ENCODE measurements at places on chromosomes 6 and 20. TPM values are rescaled to one million over a fixed set of nuclear protein-coding genes. Genes with fewer than 3 reads are reported as not detected.

The SSTR4 gene
- total RNA-seq, result not detected

The HLA-DRB1 gene
- total RNA-seq, result 197 TPM

The HMGCLL1 gene
- total RNA-seq, result not detected

The KHDC1L gene
- total RNA-seq, result not detected

The ECT2L gene
- total RNA-seq, result 1.5 TPM

The KIAA0408 gene
- 3.3 TPM for total RNA-seq

The GPLD1 gene
- total RNA-seq, result 6.5 TPM

The GGT7 gene
- 13.8 TPM for total RNA-seq

The MUC21 gene
- total RNA-seq, result not detected

The CCN5 gene
- total RNA-seq, result 29.7 TPM

The PREX1 gene
- 10.0 TPM for total RNA-seq

GRCh38 chr20:21067255-21067654 lies 38.9 kb downstream of the LINC00237 start:
- no peaks in the 10 kb centered on the region for H3K4me1 ChIP-seq
- no peak for DNase-seq
- H3K36me3 ChIP-seq, result no peaks in the 10 kb centered on the region
- no peak overlapping the region for H3K4me3 ChIP-seq
- no peak overlapping the region for H3K27ac ChIP-seq

- DNase-seq, result no peak
- no peaks in the 10 kb centered on the region for H3K27me3 ChIP-seq
- H3K36me3 ChIP-seq, result no peaks in the 10 kb centered on the region
- H3K27ac ChIP-seq, result no peak overlapping the region
Observed at GRCh38 chr6:15476631-15477380, 186.0 kb downstream of the DTNBP1 start.

GRCh38 chr6:79719248-79719960 lies 88.3 kb downstream of the SH3BGRL2 start:
- H3K27ac ChIP-seq, result no peak overlapping the region
- no peaks in the 10 kb centered on the region for H3K36me3 ChIP-seq
- no peaks in the 10 kb centered on the region for H3K4me1 ChIP-seq
- no peaks in the 10 kb centered on the region for H3K27me3 ChIP-seq
- no peak for DNase-seq

GRCh38 chr6:85569323-85569722 lies 24.3 kb downstream of the SNX14 start:
- no peak overlapping the region for H3K4me3 ChIP-seq
- no peak overlapping the region for H3K27ac ChIP-seq
- H3K27me3 ChIP-seq, result no peaks in the 10 kb centered on the region
- H3K36me3 ChIP-seq, result no peaks in the 10 kb centered on the region
- DNase-seq, result no peak

GRCh38 chr6:53048431-53049195 lies 16.6 kb upstream of the FBXO9 start:
- DNase-seq, result no peak
- H3K36me3 ChIP-seq, result no peaks in the 10 kb centered on the region
- H3K27me3 ChIP-seq, result no peaks in the 10 kb centered on the region
- H3K4me3 ChIP-seq, result no peak overlapping the region

- H3K4me3 ChIP-seq, result no peak overlapping the region
- no peaks in the 10 kb centered on the region for H3K27me3 ChIP-seq
Observed at GRCh38 chr6:136209496-136209895, 40.6 kb downstream of the MTFR2 start.

DNA sequence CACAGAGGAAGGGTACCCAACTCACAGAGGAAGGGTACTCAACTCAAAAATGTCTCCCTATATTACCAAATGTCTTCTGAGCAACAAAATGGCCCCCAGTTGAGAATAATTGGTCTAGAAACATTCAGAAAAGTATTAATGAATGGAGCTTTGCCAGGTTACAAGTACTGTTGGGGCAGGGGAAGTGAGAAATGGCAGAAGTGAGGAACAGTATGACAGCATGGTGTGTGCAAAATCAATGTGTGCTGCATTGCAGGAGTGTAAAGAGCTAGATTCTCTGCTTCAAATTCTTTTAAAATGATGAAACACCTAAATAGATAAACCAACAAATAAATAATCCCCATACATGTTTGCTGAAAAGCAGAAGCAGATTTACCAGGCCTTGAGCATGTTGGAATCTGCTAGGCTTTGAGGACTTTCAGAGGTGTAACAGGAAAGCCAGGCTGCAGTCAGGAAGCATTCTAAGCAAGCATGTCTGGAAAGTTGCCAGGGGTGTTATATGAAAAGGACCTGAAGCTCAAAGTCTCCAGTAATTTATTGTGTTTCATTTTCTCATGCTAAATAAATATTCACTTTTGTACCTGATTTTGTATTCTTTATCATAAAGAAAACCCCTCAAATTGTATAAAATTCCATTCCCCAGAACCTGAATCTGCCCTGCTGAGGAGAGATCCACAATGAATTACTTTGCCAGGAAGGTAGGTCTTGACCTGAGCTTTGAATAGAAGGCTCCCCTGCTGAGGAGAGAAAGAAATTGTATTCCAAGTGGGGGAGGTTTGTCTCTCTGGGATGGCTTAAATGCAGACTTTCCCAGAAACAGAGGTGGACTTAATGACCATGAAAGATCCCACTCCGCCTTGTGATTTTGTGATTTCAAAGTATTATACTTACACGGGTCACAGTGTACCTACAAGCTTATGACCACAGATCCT lies 265.0 kb upstream of the MARCKS start:
- no peak overlapping the region for H3K4me3 ChIP-seq
- peak; percentile 26 for DNase-seq
- no peak overlapping the region for H3K27ac ChIP-seq
- H3K36me3 ChIP-seq, result no peaks in the 10 kb centered on the region

- no peaks in the 10 kb centered on the region for H3K27me3 ChIP-seq
Observed at GRCh38 chr20:62662422-62662821, 20.1 kb downstream of the SLCO4A1 start.

DNA sequence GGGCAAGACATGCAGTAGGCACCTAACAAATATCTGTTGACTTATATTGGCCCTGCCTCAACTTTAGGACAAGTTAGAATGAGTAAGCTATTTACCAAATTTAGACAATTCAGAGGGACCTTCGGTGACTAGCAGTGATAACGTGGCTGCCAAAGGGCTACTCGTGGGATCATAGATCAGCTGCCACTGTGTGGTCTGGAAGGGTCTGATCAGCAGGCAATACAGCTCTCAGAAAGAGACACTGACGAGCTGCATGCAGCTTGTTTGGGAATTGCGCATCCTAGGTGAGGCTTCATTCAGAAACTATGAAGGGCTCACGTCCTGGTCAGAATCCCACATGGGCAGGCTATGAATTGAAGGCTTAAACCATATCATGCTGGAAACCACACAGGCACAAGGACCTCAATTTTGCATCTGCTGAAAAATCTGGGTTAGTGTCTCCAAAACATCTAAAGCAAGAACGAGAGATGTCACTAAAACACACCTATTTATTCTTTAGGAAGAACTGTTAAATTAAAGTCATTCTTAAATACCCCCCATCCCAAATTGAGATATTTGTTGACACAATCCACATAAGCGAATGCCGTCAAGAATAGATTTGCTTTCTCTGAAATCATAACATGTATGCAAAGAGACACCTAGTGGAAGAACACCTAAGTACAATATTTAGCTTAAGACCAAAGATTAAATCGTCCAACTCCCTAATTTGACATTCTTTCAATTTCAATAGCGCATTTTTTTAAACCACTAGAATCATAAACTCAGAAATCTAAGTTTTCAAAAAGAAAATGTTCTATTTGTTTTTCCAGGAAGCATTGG lies 79.6 kb downstream of the IPCEF1 start:
- H3K27me3 ChIP-seq, result no peaks in the 10 kb centered on the region
- H3K27ac ChIP-seq, result no peak overlapping the region
- DNase-seq, result no peak
- no peaks in the 10 kb centered on the region for H3K4me1 ChIP-seq
- no peak overlapping the region for H3K4me3 ChIP-seq

DNA sequence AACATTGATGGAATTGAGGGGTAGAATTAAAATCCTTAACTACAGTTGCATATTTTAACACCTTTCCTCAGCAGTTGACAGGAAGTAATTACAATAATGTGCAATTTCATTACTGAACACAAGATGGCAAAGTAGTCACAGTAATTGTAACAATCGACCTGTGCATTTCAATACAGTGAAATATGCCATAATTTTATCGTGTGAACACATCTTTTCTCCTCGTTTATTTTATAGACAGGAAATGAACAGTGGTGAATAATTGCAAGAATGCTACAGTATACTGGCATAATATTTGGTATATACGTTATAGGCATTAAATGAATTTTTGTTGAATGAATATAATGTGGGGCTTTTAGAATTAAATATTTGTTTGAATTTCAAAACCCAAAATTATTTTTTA lies 25.0 kb downstream of the CYB5R4 start:
- no peaks in the 10 kb centered on the region for H3K4me1 ChIP-seq
- no peaks in the 10 kb centered on the region for H3K36me3 ChIP-seq
- H3K27me3 ChIP-seq, result no peaks in the 10 kb centered on the region
- H3K27ac ChIP-seq, result no peak overlapping the region

GRCh38 chr6:43981363-43981990 lies 145.8 kb downstream of the MRPL14 start:
- H3K27ac ChIP-seq, result no peak overlapping the region
- no peak overlapping the region for H3K4me3 ChIP-seq
- H3K36me3 ChIP-seq, result no peaks in the 10 kb centered on the region
- DNase-seq, result no peak
- no peaks in the 10 kb centered on the region for H3K27me3 ChIP-seq
- H3K4me1 ChIP-seq, result no peaks in the 10 kb centered on the region

DNA sequence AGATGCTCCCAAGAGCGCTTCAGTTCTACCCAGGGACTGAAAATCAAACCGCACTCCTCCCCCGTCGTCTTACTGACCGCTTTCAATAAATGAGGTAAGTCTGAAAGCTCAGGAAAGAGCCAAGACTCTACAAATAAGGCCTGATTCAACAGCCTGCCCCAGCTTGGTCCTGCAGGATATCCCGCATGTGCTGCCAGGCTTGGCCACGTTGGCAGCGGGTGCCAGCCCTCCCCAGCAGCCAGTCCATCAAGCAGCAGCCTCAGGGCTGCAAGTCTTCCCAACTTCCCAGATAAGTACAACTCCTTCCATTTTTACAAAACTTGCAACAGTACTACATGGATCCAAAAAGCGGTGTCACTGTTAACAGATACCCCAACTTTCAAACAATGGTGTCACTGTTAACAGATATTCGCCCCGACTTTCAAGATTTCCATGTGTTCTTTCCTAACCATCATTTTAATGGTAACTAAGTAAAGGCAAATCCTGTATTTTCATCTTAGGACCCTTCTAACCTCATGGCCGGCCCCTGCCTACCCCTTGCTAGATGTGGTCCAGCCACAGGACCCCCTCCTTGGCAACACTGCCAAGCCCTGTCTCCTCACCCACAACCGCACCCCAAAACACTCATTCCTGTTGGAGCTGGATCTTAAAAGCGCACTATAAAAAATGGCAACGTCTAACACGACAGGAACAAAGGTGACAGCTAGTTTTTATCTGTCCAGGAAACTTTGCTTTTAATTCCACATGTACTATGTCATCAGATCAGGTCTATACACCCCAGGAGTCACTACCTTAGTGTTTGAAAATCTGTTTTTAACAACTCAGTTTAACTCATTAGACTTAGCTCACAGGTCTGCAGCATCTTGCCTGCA lies 28.0 kb downstream of the DIDO1 start:
- H3K4me3 ChIP-seq, result no peak overlapping the region
- no peaks in the 10 kb centered on the region for H3K36me3 ChIP-seq
- H3K4me1 ChIP-seq, result peaks cover 5% of the 10 kb centered on the region
- DNase-seq, result no peak

DNA sequence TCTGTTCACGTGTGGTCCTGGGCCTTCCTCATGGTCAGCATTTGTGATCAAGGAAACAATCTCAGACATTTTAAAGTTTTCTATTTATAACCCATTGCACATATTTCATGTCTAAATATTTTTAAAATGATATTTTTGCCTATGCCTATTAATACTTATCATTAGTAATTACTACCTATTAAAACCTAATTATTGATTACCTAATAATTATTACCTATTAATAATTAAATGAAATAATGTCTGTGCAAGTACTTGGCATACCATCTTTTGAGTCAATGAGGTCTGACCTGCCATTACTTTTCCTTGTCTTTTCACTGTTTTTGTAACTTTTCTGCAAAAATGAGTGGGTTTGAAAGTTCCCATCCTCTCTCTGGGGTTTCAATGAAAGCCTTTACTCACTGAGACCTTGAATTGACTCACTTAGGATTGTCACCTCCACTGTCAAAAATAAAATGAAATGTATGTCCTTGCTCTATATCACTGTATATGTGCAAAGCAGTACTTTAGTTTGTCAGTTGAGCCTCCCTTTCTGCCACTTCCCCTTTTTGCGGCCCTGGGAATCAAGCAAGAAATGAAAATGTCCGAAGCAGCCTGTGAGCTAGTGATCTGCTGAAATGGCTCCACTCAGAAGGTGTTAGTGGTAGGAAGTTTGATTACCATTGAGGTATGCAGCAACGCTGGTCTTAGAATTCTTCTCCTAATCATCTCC lies 87.8 kb downstream of the L3MBTL3 start:
- H3K36me3 ChIP-seq, result no peaks in the 10 kb centered on the region
- H3K27ac ChIP-seq, result no peak overlapping the region
- DNase-seq, result no peak
- no peaks in the 10 kb centered on the region for H3K4me1 ChIP-seq
- no peak overlapping the region for H3K4me3 ChIP-seq
- H3K27me3 ChIP-seq, result no peaks in the 10 kb centered on the region

GRCh38 chr6:25484900-25485299 lies 167.1 kb upstream of the SCGN start:
- no peak for DNase-seq
- no peaks in the 10 kb centered on the region for H3K4me1 ChIP-seq
- no peak overlapping the region for H3K27ac ChIP-seq
- H3K36me3 ChIP-seq, result no peaks in the 10 kb centered on the region

DNA sequence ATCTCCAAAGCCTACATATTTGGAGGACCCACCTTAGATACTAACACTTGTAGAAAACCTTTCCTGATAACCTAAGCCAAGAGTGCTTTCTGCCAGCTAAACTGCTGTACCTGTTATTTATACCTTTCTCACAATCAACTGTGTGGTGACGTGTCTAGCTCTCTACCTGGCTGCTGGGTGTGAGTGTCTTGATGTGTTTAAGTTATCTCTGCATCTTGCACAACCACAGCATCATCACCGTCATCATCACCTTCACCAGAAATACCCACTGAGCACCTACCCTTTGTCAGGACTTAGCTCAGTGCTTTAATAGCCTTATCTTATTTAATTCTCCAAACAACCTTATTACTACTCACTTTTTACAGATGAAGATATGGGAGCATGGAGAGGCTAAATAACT lies 431.3 kb downstream of the MAFB start:
- H3K4me1 ChIP-seq, result no peaks in the 10 kb centered on the region
- no peak overlapping the region for H3K4me3 ChIP-seq
- no peak overlapping the region for H3K27ac ChIP-seq
- H3K36me3 ChIP-seq, result no peaks in the 10 kb centered on the region
- no peaks in the 10 kb centered on the region for H3K27me3 ChIP-seq

- DNase-seq, result no peak
- H3K4me1 ChIP-seq, result no peaks in the 10 kb centered on the region
- no peaks in the 10 kb centered on the region for H3K27me3 ChIP-seq
- no peak overlapping the region for H3K27ac ChIP-seq
- no peak overlapping the region for H3K4me3 ChIP-seq
Observed at GRCh38 chr6:121951918-121952379, 447.5 kb upstream of the HSF2 start.

Data from uterus (tissue), 4 donors.